ENCODE measurements at places on chromosomes 1 and 21. TPM values are rescaled to one million over a fixed set of nuclear protein-coding genes. Genes with fewer than 3 reads are reported as not detected.

Gene PSRC1
- 13.2 TPM for total RNA-seq

Gene C1QC
- not detected for total RNA-seq

Gene MATN1
- 0.33 TPM for total RNA-seq

Gene CAMK1G
- total RNA-seq, result 2.2 TPM

Gene BMP8B
- total RNA-seq, result not detected

Gene DLGAP3
- total RNA-seq, result 0.17 TPM

Gene HNRNPU
- total RNA-seq, result 245 TPM

Gene NKAIN1
- 0.33 TPM for total RNA-seq

Gene CYP4Z1
- total RNA-seq, result not detected

Gene KCNA2
- total RNA-seq, result not detected

Gene PAQR6
- total RNA-seq, result 0.66 TPM

Gene ACTA1
- total RNA-seq, result not detected

Gene C1orf141
- total RNA-seq, result not detected

Gene NBPF8
- total RNA-seq, result 16.4 TPM

Gene LCE1E
- not detected for total RNA-seq

Gene RGS13
- total RNA-seq, result not detected

Gene GJB3
- total RNA-seq, result not detected

Gene SYCP1
- not detected for total RNA-seq

Gene OR2L8
- total RNA-seq, result not detected

Gene RHOU
- 0.99 TPM for total RNA-seq

Gene ASAP3
- total RNA-seq, result 62.4 TPM

Gene DISP3
- not detected for total RNA-seq

Gene NOS1AP
- total RNA-seq, result 0.29 TPM

Gene GCSAML
- not detected for total RNA-seq

Gene MYCL
- 0.15 TPM for total RNA-seq

Gene IL10RB
- total RNA-seq, result 55.6 TPM

Gene SPRR1B
- not detected for total RNA-seq

Gene HES3
- total RNA-seq, result not detected

Gene CELA2A
- total RNA-seq, result not detected

Gene RNU1-4
- under 0.01 TPM for total RNA-seq

Gene C4BPA
- total RNA-seq, result not detected

Gene KCNE2
- total RNA-seq, result not detected

Gene TPR
- 90.3 TPM for total RNA-seq

Gene MROH7
- total RNA-seq, result 0.50 TPM

Gene SLC1A7
- 1.2 TPM for total RNA-seq
